Activated B cell treated with CpG ODN at 0.5 μM for 24 hours (primary cell): ENCODE measurements at places on chromosomes 6 and 20.

- no peak for DNase-seq
Measured at GRCh38 chr20:11124849-11125505, 451.2 kb upstream of the JAG1 start.

DNA sequence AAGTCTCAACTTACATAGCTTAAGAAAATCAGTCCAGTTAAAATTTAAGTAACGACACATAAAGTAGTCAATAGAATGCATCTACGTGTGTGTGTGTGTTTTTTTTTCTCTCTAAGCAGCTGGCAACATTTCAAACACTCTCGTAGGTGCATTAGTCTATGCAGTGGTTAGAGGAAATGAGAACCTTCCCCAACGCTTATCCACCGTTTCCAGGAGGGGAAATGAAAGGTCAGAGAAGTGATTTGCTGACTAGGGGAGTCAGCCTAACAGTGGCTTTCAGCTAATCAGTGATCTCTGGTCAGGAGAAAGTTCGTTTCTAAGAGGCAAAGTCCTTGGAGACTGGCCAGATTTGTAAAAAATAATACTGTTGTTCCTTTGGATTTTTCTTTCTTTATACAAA is 806.6 kb downstream of the C6orf118 start:
- DNase-seq, result no peak

GRCh38 chr6:134457941-134458340 is 140.0 kb upstream of the SGK1 start:
- DNase-seq, result no peak

- no peak for DNase-seq
Measured at GRCh38 chr20:36777167-36777566, 3.6 kb upstream of the DSN1 start.

DNA sequence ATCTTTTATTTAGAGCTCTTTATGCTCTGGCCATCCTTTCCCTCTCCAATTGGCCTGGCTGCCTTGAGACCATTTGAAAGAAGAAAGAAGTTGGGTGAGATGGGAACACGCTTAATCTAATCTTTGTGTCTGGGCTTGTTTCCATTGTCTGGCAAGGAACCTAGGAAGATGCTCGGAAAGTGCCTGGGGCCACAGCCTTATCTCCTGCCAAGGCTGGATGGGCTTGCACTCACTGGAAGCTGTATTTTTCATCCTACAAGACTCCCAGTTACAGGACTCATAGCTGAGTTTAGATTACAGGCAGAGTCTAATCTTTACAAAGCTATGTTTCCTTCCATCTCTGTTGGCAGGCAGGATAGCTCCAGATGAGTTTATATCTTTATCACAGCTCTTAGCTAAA is 33.1 kb upstream of the CDYL start:
- no peak for DNase-seq

DNA sequence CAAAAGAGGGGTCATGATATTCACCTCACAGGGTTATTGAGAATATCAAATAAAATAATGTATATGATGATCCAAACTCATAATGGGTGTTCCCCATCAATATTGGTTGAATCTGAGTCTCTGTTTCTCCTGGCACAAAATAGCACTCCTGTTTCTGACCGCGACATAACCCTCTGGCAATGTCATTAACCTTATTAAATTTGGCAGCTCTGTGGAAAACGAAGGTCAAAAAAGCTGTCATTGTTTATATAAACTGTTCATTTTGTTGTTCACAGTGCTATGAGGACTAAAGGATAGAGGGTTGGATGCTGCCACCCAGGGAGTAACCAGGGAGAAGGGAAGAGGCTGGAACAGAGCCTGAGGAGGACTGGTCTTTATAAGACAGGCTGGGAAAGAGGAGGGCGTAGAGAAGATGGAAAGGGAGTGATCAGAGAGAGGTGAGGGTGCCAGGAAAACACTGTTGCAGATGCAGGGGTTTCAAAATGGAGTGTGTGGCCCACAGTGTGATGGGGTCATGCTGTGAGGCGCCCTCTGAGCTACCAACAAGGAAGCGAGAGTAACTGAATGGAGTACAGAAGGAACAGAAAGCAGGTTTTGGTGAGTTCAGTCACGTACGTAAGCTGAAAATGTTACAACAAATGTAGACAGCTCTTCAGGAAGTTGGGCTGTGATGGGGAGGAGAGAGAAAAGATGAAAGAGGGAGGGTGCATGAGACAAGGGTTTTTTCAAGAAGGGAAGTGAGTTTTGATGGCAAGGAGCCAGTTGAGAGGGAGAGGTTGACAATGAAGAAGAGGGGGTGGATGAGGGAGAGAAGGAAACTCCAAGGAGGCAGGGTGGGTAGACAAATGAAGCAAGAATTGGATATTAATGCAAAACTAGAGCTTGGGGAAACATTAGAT is 251.6 kb upstream of the TAB2 start:
- no peak for DNase-seq

- DNase-seq, result no peak
Measured at GRCh38 chr6:34791164-34791700, 651 bp upstream of the BLTP3A start.

GRCh38 chr20:13412806-13413445 is 191.9 kb downstream of the ISM1 start:
- no peak for DNase-seq

GRCh38 chr20:22918286-22918983 is 116.7 kb upstream of the SSTR4 start:
- no peak for DNase-seq

GRCh38 chr6:139201378-139201777 is 66.5 kb downstream of the HECA start:
- no peak for DNase-seq

- no peak for DNase-seq
Measured at GRCh38 chr20:52675375-52675774, 296.8 kb upstream of the TSHZ2 start.

- no peak for DNase-seq
Measured at GRCh38 chr20:7523288-7523687, 417.0 kb downstream of the HAO1 start.

DNA sequence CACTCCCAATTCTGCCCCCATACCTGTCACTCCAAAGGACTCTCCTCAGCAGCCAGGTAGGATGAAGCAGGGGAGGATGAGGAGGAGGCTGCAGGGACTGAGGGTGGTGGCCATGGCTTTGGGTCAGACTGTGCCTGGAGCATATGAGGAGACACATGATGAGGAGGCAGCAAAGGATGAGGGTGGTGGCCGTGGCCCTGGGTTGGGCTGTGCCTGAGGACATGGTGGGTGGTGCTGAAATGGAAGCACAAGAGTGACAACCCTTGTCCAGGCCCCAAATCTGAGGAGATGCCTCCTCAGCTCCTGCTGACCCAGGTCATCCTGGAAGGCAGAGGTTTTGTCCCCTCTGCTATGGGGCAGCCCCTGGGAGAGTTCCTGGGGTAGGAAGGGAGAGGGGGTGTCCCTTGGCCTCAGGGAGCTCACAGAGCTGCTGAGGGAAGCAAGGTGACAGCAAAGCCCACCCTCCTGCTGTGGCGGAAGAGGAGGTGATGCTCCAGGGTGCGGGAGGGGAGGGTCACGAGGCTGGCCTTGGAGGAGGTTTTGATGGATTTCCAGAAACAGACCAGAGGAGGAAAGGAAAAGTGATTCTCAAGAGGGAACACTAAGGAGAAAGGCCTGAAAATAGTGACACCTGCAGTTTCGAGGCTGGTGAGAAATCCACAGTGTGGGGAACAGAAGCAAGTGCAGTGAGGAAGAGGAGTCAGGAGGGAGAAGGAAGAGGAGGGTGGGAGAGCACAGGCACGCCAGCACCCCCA is 4.6 kb downstream of the RAET1G start:
- no peak for DNase-seq

DNA sequence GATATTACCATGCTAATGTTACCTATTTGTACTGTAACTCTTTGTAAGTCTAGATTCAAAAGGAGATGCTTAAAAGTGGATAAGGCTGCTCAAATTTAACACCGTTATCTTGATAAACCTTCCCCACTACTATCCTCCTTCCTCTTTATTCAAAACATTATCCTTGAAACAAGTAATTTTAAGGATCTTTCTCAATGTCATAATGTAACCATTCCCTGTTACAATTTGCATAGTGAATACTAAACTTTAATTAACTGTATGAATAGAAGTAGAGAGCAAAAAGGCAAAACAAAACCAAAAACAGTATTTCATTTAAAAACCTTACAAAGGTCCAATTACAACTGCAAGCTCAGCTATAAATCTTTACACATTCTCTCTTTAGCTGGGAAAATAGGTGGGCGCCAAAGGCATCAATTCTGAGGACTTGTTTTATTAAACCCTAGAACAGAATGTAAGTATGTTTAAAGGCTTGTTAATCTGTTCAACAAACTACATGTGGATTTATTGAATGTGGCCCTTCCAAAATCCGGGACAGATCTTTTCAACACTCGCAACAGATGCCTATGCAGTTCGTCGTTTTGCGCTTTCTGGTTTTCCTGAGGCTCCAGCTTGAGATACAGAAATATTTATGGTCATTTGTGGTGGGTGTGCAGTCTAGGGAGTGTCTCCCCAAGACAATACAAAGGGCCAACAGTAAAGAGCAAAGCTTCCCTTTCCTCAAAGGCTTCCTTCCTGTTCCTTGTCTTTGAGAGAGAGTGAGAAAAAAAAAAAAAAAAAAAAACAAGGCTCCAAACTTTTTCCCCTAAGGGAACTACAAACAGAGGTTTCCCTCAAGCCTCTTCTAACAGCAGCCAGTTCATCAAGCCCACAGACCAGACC is 15.1 kb downstream of the KIF13A start:
- DNase-seq, result no peak

DNA sequence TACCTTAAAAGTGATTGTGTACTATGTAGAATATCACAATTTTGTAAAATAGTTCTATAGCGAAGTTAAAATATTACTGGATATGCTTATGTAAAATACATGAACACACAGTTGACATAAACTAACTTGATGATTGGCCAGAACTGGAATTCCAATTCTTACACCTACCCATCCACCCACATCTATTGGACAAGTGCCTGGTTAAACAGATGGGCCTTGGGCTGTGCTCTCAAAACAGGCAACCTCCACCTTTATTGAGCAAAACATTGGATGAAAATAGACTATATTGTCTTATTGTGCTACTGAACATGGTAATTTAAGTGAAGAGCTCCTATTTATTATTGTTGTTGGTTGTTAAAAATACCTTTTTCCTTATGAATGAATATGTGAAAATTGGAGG is 154.0 kb upstream of the FLRT3 start:
- DNase-seq, result no peak

GRCh38 chr6:75020376-75020775 is 185.5 kb downstream of the COL12A1 start:
- no peak for DNase-seq

DNA sequence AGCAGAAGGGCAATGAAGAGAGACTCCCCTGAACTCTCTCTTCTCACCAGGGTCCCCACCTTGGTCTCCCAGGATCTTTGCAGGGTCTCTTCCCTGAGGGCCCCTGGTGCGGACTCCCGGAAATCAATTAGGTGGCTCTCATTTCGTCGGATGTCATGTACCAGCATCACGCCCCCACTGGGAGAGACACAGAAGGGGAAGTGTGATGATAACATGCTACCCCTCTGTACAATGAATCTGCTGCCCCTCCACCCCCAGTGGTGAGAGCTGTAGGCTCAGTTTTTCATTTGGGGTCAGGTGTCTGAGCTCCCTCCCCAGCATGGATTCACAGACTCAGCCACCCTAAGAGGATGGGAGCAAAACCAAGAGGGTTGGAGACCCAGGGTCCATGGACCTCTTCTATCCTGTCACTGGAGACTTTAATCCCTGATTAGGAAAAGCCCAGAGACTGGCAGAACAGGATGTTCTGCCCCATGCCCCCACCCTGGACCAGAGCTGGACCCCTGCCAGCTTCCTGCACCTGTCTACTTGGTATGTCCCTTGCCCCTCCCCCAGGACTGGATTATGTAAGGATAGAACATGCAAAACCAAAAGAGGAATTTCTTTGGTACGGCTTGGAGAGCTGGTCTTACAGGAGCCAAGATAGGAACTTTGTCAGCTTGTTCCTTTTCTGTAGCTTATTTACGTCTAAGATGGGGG is 11.1 kb downstream of the GGT7 start:
- no peak for DNase-seq

- no peak for DNase-seq
Measured at GRCh38 chr6:21281366-21281765, 312.2 kb upstream of the SOX4 start.

- DNase-seq, result no peak
Measured at GRCh38 chr6:21887231-21888185, 294.0 kb downstream of the SOX4 start.

DNA sequence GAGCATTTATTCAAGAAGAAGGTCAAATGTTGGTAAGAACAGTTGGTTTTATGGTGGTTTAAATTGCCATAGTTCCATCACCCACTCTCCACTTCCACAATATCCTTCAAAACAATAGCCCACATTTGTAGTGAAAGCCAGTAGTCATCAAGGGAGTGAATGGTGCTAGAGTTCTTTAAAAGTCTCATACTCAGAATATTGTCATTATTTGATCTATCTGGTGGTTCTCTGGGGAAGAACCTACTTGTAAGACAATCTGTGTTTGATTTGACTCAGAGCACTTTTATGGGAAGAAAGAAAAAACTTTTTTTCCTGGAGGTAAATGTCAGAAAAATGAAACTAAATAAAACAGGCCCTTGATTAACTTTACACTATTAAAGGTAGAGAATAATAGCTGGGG is 893.8 kb downstream of the QKI start:
- no peak for DNase-seq

GRCh38 chr6:156658966-156659821 is 118.0 kb upstream of the ARID1B start:
- DNase-seq, result no peak

DNA sequence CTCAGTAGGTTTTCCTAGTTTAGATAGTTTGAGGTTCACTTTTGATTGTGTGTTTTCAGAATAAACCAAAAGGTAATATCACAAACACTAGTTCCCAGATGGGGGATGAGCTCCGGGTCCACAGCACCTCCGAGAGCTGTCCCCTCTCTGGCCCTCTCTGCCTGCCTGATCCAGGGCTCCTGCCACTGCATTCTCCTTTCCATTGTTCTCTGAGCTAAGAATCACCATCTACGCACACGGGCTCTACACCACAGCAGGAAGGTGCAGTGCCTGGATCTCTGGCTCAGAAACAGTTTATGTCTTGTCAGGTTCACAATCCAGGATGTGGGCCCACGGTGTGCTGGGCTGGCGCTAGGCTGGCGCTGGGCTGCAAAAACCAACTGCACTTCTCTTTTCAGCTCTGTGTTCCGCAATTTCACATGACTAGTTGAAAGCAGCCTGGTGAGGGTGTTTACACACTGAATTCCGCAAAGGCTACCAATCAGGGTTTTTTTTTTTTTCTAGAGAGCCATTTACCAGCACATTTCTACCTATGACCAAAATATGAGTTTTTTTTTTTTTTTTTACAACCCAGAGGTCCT is 167.5 kb downstream of the SOD2 start:
- no peak for DNase-seq

- no peak for DNase-seq
Measured at GRCh38 chr6:27770724-27771123, 141.5 kb downstream of the OR2B2 start.
